ENCODE measurements at places on chromosomes 11 and 22.

DNA sequence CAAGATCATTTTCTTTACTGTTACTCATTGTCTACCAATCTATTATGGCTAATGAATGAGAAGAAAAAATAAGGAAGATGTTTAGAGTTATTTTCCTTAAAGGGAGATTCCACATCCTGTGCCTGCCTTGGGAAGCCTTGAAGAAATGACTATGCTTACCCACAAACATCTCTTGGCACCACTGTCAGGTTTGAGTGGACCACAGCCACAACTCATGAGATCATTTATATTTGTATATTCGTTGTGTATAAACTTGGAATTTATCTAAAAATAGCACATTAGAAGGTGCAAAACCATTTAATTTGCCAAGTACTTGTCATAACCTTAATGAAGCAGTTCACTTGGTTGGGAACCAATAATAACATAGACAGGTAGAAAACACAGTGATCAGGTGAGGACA is 740.8 kb downstream of the DLG2 start:
- no peak for DNase-seq

DNA sequence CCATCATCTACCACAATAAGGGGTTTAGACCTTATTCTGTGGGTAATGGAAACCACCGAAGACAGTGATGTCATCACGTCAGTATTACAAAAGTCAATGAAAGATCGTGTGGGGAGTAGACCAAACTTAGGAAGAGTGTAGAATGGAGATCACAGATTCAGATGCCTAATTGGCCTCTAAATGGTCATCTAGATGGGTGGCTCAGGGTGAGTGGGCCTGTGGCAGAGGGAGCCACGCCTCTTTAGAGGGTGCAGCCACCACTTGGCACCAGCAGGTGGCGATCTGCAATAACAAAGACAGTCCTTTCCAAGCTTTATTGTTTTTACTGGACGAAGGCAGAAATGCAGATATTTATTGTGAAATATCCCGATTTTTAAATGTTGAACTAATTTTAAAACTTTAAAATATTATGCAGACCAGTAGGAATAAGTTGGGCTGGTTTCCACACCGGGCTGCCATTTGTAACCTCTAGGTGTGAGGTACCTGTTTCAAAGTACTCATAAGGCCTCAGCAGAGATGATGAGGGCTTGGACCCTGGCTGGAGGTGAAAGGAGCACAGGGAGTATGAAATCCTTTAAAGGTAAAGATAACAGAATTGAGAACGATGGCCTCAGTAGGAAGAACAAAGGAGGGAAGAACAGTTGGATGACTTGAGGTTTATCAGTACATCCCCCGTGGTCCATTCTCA is 222.0 kb downstream of the DBX1 start:
- DNase-seq, result no peak

DNA sequence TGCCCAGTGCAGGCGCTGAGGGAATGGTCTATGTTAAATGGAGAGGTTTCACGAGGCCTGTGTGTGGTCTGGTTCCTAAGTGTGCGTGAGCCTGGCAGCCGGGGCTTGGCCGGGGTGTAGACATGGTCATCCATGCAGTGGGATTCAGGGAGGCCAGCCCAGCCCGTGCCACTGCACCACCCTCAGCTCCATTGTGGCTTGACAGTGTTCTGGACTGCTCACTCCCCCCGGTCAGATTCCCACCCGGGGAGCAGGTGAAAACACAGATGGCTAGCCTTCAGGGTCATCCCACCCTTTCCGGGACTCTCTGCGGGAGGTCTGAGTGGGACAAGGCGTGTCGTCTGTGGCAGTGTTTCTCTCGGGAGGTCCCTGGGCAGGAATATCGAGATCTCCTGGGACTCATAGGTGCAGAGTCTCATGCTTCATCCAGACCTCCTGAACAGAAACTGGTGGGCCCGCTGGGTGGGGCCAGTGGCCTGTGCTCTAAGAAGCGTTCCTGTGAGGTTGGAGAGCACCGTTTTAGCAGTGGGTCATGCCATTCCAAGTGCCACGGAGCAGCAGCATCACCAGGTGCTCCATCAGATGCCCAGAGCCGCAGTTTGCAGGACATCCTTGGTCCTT is 52.3 kb downstream of the ST14 start:
- no peak for DNase-seq

DNA sequence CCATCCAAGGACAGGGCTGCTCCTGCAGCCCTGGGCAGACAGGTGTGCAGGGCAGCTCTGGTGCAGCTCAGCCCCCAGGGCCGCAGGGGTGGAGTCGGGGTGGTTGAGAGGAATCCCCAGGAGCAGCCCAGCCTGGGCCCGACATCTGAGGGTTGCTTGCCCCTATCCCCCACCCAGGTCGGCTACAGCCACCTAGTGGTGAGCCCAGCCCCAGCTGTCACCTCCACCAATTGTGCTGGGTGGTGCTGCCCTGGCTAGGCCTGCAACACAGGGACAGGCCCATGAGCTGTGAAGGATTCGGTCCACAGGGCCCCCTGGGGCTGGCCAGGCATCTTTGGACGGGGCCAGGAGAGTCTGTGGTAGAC is 29.6 kb downstream of the RTN4R start:
- DNase-seq, result peak; percentile 27

DNA sequence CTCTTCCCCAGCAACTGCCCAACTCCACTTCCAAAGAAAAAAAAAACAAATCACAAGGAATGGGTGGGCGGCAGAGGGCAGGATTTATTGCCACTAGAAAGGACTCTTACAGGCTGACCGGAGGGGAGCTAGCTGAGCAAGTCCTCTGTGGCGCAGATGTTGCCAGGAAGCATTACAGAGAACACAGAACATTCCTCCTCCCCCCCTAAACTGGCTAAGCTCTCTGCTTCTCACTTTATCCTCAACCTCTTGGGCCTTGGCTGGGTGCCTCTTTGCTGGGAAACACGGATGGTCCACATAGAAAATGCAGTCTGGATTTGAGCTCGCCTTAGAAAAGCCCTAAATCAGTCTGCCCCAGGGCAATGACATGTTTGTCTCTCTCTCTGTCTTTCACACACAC is 12.6 kb upstream of the FJX1 start:
- DNase-seq, result no peak

DNA sequence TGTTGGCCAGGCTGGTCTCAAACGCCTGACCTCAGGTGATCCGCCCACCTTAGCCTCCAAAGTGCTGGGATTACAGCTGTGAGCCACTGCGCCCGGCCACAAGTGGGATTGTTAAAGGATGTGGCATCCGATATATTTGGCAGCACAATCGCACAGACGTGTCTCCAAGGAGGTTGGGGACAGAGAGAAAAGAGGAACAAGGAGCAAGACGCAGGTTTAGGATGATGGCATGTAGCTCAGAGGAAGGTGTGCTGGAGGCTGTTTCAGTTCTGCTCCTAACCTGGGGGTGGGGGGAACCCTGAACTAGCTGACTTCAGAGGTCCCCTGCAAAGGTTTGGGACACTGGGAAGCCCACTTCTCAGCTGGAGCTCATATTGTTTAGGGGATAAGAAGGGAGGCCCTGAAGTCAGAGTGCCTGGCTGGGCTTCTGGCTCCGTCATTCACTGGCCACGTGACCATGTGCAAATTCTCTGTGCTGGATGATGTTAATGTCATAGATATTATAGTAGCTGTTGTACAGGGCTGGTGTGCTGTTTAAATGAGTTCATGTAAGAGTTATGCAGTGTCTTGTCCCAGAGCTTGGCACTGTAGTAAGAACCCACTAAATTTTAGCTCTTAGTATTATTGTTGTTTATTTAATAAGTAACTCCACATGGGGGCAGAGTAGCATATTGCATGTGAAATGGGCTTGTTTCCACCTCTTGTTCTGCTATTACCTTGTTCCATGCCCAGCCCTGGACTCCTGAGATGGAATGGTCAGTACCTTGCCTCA is 129.7 kb downstream of the ST3GAL4 start:
- DNase-seq, result no peak

GRCh38 chr11:10540546-10540914 is 457 bp downstream of the RNF141 start:
- no peak for DNase-seq

DNA sequence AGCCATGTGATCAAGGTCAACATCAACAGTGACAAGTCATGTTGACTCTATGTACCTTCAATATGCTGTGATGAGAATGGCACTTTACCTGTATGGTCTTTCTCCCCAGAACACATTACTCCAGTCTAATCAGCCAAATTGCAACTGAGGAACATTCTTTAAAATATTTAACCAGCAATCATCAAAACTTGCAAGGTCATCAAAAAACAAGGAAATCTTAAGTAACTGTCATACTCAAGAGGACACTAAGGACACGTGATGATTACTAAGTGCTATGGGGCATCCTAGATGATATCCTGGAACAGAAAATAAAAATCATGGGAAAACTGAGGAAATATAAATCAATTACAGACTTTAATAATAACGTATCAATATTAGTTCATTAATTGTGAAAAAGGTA is 118.9 kb downstream of the EFCAB6 start:
- DNase-seq, result no peak

- DNase-seq, result no peak
Observed at GRCh38 chr11:64492561-64492960, 98.5 kb upstream of the SLC22A12 start.

DNA sequence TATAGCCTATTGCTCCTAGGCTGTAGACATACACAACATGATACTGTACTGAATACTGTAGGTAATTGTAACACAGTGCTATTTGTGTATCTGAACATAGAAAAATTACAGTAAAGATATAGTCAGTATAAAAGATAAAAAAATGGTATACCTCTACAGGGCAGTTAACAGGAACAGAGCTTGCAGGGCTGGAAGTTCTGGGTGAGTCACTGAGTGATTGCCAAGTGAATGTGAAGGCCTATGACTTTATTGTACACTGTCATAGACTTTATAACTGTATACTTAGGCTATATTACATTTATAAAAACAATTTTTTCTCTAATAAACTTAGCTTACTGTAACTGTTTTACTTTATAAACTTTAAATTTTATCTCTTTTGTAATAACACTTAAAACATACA is 332.4 kb upstream of the ARHGAP42 start:
- DNase-seq, result no peak

DNA sequence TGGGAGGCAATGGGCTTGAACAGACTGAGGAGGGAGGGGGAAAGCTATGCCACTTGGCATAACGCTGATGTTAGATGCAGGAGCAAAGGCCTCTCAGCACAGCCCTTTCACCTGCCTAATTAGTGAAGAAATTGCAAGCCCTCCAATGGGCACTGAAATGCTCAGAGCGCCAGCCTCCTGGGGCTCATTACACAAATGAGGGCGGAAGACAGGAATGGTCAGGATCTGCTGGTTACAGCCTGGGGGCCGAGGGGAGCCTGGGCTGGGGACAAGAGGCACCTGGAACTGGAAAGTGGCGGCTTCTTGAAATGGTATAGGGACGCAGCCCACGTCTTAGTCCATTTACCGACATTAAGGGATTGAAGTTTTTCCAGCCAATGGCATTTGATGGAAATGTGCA is 50.2 kb upstream of the PLET1 start:
- DNase-seq, result no peak

GRCh38 chr22:50053861-50054260 is 4.2 kb downstream of the TTLL8 start:
- no peak for DNase-seq

DNA sequence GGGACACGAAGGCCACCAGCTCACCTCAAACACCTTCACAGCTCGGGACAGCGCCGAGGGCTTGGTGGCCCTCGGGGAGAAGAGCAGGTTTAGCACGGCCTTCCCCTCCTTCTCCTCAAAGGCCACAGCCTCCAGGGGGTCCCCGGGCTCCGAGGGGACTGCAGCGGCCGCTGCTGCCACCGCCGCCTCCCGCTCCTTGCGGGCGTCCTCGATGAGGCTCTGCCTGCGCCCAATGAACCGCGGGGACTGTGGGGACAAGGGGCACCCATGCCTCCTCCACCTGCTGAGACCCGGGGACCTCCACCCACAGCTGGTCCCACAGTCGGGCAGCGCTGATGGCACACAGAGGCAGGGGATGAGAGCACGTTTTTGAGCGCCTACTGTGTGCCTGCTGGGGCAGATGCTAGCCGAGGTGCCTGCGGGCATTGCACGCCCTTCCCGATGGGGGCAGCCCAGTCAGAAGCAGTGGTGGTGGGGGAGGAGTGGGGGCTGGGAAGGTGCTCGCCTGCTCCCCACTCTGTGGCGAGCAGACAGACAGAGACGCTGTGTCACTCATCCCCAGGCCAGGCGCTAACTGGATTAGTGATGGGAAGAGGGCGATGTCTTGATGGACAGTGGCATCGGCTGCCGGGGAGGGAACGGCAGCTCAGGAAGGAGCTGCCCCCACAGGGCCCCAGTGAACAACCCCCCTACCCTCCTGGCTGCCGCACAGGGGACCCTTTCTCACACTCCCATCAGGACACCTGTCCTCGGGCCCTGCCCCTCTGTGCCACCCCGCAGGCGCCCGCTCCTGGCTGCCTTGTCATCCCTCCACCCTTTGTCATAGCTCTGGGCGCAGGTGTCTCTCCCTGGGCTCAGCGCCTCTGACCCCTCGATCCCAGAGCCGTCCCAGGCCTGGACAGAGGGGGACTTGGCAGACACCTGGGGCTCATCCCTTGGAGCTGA is 1.7 kb downstream of the TH start:
- DNase-seq, result no peak

DNA sequence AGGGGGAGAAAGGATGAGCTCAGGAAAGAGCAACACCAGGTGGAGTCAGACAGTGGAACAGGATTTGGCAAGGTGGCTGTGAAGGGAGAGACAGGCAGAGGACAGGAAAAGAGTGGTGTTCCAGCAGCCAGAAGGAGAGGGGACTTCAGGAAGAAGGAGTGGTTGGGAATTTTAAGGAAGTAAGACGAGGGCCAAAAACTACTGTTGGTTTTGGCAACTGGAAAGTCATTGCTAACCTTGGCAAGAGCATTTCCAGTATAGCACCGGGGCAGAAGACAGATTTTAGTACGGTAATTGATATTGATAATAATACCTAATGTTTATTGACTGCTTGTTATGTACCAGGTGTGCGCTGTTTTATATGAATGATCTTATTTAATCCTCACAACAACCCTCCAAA is 15.4 kb upstream of the DDX6 start:
- DNase-seq, result no peak

- no peak for DNase-seq
Observed at GRCh38 chr11:125163431-125164063, 1.0 kb upstream of the PKNOX2 start.

DNA sequence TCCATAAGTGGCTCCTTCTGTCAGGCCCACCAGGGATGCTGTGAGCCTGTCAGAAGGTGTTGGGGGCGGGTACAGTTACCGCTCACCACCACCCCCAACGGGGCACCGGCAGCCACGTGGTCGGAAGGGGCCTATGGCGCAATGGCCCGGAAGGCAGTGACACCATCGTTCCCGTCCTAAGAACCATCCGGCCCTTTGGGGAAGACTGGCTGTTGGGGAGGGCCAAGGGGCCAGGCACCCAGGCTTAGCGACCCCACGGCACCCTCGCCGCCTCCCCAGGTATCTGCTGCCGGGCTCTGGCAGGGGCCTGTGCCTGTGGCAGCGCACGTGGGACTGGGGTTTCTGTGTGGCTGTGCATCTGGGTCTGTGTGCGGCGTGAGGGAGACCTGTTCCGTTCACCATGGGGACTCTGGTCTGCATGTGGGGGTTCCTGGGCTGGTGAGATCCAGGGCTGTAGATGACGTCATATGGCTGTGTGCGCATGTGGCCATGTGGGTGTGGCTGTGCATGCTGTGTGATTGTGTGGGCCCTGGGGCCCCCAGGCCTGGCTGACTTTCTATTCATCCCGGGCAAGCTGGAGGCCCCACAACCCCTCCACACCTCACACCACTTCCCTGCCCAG is 717 bp downstream of the OSM start:
- peak; percentile 73 for DNase-seq

- no peak for DNase-seq
Observed at GRCh38 chr22:45865561-45866125, 111.3 kb downstream of the WNT7B start.

GRCh38 chr22:47318041-47318737 is 555.7 kb downstream of the TBC1D22A start:
- no peak for DNase-seq

Data from T-helper 17 cell (primary cell).